ENCODE measurements at places on chromosomes 6 and 20. TPM values are rescaled to one million over a fixed set of nuclear protein-coding genes. Genes with fewer than 3 reads are reported as not detected.

Gene NNAT
- total RNA-seq: 13.8 TPM

Gene TRDN
- total RNA-seq: not detected

Gene CLPSL1
- not detected for total RNA-seq

Gene WFDC10B
- not detected for total RNA-seq

Gene PRSS35
- not detected for total RNA-seq

Gene ARMC12
- not detected for total RNA-seq

Gene CCM2L
- 12.3 TPM for total RNA-seq

Gene PNLDC1
- total RNA-seq: not detected

Gene KHDRBS2
- not detected for total RNA-seq

Gene AHCY
- total RNA-seq: 133 TPM

Gene KCNK17
- total RNA-seq: not detected

Gene SSTR4
- total RNA-seq: not detected

Gene F13A1
- total RNA-seq: not detected

Gene FAM209B
- not detected for total RNA-seq

Gene RIPOR2
- not detected for total RNA-seq
